ENCODE measurements at places on chromosomes 12 and 14. TPM values are rescaled to one million over a fixed set of nuclear protein-coding genes. Genes with fewer than 3 reads are reported as not detected.

- peaks cover 9% of the 10 kb centered on the region for H3K4me1 ChIP-seq
- no peak overlapping the region for H3K4me3 ChIP-seq
Measured at GRCh38 chr14:22268875-22269274, 320.1 kb downstream of the DAD1 start.

The SLC7A7 gene
- 18.8 TPM for polyA plus RNA-seq

The EFS gene
- polyA plus RNA-seq, result not detected

DNA sequence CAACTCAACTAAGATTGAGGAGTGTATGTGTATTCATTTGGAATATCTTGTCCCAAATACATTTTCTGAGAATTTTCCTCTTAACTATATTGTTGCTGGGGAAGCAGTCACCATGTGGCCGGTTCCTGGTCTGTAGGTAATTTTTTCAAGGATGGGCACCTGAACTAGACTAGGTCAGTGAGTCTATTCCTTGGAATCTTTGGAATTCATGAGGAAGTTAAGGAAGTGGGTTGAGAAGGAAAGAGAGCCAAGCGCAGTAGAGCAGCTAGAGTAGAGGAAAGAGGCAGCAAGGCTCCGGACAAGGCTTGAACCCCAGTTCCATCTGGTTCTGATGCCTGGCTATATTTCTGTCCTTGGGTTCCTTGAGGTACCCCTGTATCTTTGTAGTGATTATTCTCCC is 183.7 kb downstream of the DACT1 start:
- H3K27ac ChIP-seq, result no peak overlapping the region
- H3K27me3 ChIP-seq, result no peaks in the 10 kb centered on the region
- no peaks in the 10 kb centered on the region for H3K4me1 ChIP-seq
- no peak for DNase-seq
- H3K4me3 ChIP-seq, result no peak overlapping the region
- no peaks in the 10 kb centered on the region for H3K36me3 ChIP-seq

Data from naive B cell (primary cell).